SJSA1 (cell line): ENCODE measurements at places on chromosomes 5 and 9.

GRCh38 chr9:72211047-72211446, 61.8 kb downstream of the GDA start:
- DNase-seq = no peak

DNA sequence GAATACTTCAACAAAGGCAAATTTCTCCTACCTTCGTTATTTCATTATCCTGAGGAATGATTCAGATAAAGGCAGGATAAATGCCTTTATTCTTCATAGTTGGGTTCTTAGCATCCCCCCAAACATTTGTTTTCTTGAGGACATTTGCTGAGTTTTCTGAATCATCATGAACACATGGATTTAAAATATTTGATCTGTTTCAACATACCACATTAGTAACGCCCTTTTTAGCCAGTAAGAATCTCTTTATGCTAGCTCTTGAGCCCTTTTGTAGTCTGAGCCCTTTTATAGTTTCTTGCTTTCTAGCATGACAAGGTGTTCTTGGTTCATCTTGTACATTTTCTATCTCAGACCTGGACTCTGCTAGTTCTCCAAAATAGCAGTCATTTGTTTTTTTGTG, 27.9 kb downstream of the SKIC3 start:
- DNase-seq = no peak

GRCh38 chr9:34584970-34585369, 4.6 kb downstream of the CNTFR start:
- no peak for DNase-seq

- no peak for DNase-seq
These were observed 217.8 kb upstream of the RASEF start for GRCh38 chr9:83280790-83281189.

GRCh38 chr5:168357876-168358275, 66.4 kb downstream of the WWC1 start:
- no peak for DNase-seq

DNA sequence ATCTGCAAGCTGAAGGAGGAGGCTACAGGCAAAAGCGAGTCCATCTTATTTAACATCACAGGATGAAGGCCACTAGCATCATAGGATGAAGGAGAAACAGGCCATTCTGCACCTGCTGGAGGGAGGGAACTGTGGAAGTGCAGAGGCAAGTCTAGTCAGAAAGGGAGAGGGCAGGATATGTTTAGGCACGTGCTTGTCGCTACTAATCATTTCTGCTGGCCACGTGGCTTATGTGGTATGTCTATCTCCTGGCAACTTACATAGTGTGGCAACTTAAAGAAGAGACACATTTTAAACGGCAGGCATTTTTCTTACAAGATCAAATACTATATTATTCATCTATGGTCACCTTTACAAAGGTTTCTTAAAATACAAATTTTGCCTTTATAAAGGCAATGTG, 74.0 kb downstream of the GNAQ start:
- no peak for DNase-seq

DNA sequence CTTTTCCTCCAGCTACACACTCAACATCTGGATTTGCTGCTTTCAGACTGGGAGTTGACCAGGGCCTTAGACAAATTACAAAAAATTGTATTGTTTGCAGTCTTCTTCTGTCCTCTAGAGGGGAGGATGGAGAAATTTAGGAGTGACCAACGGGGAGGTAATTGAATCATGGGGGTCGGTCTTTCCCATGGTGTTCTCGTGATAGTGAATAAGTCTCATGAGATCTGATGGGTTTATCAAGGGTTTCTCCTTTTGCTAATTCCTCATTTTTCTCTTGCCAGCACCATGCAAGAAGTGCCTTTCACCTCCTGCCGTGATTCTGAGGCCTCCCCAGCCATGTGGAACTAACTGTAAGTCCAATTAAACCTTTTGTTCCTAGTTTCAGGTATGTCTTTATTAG, 4.2 kb downstream of the IFNA8 start:
- no peak for DNase-seq

DNA sequence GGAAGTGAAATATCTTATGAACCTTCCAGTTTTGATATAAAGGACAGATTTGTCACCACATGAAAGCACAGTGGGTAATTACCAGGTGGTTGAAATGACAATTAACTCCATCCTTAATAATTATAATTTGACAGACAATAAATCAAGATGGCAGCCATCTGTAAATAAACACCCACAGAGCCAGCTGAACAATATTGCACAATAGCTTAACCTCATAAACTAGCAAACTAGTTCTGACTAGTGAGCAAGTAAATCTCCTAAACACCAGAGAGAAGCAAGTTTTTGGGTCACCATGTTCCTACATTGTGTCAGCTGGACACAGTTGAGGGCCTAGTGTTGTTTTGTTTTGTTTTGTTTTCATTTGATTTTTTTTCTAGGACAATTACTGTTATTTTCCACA, 577.4 kb downstream of the ACTL7B start:
- DNase-seq = no peak

DNA sequence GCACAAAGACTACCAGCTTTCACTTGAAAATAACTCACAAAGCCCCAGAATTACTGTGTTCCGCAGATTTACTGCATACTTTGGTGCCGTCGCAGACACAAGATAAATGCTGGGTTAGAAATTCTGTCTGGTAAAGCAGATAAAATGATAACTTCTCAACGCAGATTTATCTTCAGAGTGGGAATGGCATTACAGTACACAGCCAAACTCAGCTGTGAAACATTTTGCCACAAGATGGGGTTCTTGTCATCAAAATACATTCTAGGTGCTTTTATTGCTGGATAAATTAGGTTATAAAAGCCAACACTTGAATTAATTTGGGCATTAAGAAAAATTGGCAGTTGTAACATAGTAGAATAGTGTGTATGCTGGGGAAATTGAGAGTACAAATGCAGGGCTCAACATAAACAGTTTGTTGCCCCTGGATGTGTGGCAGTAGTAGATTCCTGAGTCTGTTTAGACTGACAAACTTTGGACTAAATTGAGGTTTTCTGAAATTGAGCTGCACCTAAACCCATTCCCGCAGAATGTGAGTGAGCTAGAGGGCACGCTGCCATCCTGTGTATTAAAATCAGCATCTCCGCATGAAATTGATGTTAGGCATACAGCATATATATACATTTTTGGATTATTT, 61.1 kb downstream of the LMNB1 start:
- DNase-seq = no peak

- no peak for DNase-seq
These were observed 76.4 kb upstream of the PRSS3 start for GRCh38 chr9:33718987-33719386.

DNA sequence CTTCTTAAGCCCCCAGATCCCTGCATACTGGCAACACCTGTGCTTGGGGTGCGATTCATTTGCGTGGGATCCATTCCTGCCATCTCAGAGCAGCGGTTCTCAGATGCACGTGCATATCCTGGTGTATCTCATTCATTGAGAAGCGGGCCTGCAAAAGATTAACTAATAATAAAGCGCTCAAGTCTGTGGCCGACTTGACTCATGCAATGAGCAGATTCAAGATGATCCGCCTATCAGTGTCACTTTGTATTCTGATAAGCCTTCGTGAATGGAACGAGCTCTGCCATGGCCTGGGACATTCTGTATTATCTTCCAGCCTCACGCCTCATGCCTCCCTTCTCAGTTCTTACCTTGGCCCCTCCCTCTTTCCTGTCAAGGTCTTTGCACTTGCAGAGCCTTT, 22.3 kb downstream of the C1QTNF2 start:
- no peak for DNase-seq

GRCh38 chr5:39587675-39588074, 162.9 kb upstream of the DAB2 start:
- DNase-seq = no peak

DNA sequence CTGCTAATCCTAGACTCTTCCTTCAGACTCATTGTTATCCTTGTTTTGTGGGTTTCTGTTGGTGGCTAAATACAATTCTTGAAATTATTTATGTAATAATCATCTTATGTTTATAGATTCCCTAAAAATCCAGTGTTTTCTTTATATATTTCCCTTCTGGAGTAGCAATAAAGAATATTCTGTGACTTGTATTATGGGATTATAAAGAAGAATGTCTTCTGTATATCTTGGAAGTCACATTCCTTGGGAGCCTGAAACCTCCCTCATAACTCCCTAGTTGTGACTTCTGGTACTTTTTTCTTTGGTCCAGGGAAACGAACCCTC, 356.1 kb downstream of the TMEM167A start:
- DNase-seq = no peak

GRCh38 chr5:59483971-59484472, 409.5 kb downstream of the PDE4D start:
- DNase-seq = peak; percentile 24

GRCh38 chr5:75513841-75514240, 2.1 kb downstream of the POLK start:
- DNase-seq = no peak

- DNase-seq = no peak
These were observed 7.6 kb upstream of the ZNF474 start for GRCh38 chr5:122121479-122122465.

- DNase-seq = no peak
These were observed 132.4 kb downstream of the EFNA5 start for GRCh38 chr5:107538331-107538730.

- no peak for DNase-seq
These were observed 30.6 kb upstream of the ASS1 start for GRCh38 chr9:130414081-130414731.

GRCh38 chr9:23682891-23683431, 143.1 kb downstream of the ELAVL2 start:
- DNase-seq = no peak

- no peak for DNase-seq
These were observed 61.0 kb downstream of the LPAR1 start for GRCh38 chr9:110977259-110977709.

DNA sequence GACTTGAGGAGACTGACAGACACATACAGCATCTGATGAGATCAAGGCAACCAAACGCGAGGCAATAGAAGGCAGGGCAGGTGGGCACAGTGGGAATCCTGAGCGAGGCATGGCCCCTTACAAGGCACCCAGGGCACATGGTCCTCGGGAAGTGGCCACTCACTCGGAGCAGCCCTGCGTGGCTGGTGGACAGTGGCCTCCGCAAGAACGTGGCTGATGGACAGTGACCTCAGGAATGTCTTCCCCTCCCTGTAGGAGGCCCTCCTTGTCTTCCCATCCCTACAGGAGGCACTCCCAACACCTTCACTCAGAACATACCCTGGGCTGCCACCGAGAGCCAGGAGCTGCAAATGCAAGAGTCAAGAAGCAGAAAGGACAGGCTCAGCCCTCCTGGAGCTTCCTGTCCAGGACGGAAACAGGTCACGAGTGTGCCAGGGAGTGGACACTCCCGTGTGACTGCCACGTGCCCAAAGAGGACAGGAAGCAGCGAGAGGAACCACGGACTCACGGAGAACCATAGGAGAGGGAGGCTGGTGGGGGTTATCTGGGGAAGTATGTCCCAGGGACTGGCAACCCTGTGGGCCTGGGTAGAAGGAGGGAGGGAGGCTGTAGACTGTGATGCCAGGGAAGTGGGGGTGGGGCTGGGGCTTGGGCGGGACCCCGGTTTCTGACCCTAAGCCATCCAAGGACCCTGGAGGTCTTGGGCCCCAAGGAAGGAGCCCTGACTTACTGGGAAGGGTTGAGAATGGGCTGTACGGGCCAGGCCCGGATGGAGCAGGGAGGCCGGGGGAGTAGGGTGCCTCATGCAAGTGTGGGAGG, 321.9 kb upstream of the IRX4 start:
- no peak for DNase-seq

GRCh38 chr5:170451747-170452365, 52.0 kb upstream of the KCNIP1 start:
- no peak for DNase-seq

- no peak for DNase-seq
These were observed 205.9 kb downstream of the PDZD2 start for GRCh38 chr5:31844622-31845345.

DNA sequence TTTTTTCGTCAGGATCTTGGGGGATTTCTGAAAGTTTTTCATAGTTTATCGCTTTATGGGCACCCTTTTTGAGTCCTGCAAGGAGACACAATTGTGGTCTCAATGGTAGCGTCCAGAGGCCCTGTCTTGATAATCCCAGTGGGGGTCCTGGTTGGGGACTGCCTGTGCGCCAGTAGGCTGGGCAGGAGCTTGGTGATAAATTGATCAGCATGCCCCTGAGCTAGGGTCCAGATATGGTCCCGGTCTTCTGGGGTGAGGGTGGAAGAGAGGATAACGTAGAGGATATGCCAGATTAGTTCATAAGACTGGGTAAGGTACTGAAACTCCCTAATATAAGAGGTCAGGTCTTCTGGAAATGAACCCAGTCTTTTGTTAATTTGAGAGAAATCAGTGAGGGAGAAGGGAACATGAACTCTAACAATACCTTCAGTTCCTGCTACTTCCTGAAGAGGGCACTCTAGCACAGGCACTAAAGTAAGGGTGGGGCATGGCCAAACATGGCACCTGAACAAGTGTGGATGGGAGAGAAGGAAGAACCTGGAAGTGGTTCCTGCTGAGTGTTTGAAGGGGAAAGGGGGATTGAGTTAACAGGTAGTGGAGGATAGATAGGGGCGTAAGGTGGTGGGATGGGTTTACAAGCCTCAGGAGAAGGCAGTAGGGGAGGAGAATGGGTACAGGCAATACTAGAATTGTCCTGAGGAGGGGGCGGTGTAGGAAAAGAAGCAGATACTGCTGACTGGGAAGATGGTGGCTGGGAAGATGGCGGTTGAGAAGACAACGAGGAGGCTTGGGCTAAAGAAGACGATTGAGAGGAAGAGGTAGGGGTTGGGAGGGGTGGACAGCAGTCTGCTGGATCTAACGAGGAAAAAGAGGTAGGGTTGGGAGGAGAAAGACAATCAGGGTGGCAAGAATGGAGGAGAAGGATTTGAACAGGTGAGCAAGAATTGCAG, 33.8 kb upstream of the ANXA2R start:
- DNase-seq = peak; percentile 59

DNA sequence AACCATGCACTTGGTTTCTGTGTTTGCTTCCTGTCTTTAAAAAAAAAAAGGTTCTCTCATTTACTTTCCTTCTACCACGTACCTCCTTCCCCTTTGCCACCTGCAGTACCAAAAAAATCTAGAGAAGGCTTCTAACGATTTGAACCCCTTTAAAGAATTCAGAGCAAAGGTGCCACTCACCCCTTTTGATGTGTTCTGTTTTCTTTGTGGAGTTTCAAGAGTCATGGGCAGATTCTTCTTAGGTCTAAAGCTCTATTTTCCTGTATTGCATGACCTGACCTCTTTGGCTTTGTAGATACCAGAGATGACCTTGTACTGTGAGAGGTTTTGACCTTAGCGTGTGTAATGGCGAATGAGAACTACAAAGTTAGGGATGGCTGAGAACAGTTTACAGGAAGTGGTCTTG, 29.0 kb downstream of the TXNDC8 start:
- DNase-seq = no peak

- no peak for DNase-seq
These were observed 25.9 kb downstream of the CTSL start for GRCh38 chr9:87751868-87752267.

DNA sequence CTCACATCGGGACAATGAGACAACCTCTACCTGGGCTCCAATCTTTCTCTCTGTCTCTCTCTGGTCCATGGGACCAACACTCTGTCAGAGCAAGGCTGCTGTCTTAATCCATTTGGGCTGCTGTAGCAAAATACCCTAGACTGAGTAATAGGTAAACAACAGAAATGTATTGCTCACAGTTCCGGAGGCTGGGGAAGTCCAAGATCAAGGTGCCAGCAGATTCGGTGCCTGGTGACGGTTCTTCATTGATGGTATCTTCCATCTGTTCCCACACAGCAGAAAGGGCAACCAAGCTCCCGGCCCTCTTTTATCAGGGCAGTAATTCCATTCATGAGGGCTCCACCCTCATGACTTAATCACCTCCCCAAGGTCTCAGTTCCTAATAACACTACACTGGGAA, 61.3 kb upstream of the SPOCK1 start:
- DNase-seq = no peak

- no peak for DNase-seq
These were observed 92.1 kb downstream of the LMNB1 start for GRCh38 chr5:126869005-126869451.
